ENCODE measurements at places on chromosomes 4 and X. TPM values are rescaled to one million over a fixed set of nuclear protein-coding genes. Genes with fewer than 3 reads are reported as not detected.

DNA sequence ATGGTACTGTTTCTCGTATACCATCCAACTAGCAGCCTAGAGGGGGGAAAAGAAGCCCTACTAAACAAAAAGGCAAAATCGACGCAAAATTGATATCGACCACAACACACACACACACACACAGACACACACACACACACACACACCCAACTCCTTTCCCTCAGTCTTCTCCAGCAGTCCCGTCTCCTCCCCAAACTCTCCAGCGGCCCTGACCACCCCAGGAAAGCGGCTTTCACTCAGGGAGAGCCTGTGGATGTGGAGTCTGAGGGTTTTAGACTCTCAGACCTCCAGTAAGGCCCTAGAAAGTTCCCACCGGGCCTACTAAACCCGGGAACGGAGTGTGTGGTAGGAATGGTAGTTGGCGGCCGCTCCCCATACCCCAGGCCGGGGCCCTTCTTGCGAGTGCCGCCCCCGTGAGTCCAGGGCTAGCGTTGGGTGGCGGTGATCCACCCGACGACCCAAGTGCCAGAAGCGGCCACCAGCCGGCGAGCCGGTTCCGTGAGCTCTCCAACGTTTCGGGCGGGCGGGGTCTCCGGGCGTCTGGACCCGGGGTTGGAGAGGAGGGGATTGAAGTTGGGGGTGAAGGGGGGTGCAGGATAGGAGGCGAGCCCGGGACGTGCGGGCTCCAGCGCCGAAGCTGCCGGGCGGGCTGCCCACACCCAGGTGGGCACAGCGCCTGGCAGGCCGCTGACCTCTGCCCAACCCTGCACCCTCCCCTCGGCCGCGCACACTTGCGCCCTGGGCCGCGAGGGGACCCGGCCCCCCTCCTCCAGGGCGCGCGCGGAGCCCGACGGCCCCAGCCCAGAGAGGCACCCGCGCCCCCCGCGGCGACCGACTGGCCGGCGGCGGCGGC lies 13.7 kb downstream of the ARX start:
- no peak overlapping the region for H3K27ac ChIP-seq
- H3K36me3 ChIP-seq = no peaks in the 10 kb centered on the region
- DNase-seq = no peak

DNA sequence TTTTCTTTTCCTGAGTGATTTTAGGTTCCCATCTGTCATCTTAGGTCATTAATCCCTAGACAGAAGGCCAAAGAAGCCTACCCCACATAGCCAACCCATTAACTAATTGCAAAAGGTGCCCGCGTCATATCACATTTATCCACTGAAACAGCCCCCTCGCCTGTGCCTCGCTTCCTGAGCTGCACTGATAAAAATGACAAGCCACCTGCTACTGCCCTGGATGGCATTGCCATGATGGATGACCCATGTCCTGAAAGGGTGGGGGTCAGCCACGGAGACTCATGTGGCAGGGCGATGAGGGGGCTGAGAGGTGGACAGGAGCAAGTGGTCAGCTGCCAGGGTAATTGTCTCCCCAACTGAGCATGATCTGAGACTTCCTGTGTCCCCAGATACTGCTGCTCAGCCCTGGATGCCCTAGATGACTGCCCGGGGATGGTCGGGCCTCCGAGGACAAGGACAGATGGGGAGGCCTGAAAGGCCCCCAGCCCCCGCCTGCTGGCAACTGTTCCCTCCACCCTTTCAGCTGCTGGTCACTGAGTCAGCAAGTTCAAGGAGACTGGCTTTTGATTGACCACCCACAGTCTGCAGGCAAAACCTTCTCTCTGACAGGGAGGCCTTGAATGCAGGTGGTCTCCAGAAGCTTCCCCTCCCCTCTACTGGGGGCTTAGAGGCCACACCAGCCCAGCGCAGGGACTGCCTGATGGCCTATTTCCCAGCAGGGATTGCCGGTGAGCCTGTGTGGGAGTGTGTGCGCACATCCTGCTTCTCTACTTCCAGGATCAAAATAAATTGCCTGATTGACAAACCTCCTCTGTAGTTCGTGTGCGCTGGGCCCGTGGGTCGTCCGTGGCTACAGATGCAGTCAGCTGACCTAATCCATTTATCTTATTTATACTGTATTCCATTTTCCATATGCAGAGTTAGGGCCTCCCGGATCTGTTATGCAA lies 496.3 kb downstream of the BCOR start:
- H3K4me1 ChIP-seq = no peaks in the 10 kb centered on the region
- H3K27me3 ChIP-seq = no peaks in the 10 kb centered on the region
- no peak overlapping the region for H3K27ac ChIP-seq
- no peaks in the 10 kb centered on the region for H3K36me3 ChIP-seq

DNA sequence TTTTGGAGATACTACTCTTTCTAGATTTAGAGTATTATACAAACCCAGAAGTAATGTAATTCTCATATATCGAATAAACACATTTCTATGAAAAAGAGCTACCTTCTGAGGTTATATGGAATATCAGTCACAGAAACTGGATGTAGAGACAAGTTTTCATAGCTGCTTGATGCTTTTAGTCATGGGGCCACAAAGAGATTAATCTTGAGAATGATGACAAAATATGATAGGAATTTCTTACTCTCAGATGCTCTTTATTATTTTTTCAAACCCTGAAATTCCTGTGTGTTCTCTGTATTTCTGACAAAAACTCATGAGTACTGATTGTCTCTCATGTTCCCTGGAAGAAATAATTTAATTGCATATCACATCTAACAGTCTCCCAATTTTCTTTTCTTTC lies 662.5 kb downstream of the RAPGEF2 start:
- peak overlapping the region; percentile 29 for H3K27ac ChIP-seq
- H3K27me3 ChIP-seq = no peaks in the 10 kb centered on the region
- no peaks in the 10 kb centered on the region for H3K36me3 ChIP-seq
- peak; percentile 61 for DNase-seq

GRCh38 chr4:73776321-73776729 lies 36.0 kb downstream of the CXCL8 start:
- no peak overlapping the region for H3K27ac ChIP-seq
- H3K4me1 ChIP-seq = peaks cover 13% of the 10 kb centered on the region
- no peaks in the 10 kb centered on the region for H3K27me3 ChIP-seq
- peak; percentile 90 for DNase-seq

DNA sequence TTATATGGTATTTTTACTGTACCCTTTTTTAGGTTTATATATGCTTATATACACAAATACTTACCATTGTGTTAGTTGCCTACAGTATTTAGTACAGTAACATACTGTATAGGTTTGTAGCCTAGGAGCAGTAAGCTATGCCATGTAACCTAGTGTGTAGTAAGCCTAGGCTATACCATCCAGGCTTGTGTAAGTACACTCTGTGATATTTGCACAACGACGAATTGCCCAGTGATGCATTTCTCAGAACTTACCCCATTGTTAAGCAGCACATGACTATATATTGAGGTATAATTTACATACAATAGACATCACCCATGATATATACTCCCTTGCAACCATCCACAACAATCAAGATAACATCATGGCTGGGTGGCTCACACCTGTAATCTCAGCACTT lies 40.1 kb downstream of the STAG2 start:
- no peaks in the 10 kb centered on the region for H3K36me3 ChIP-seq
- H3K27ac ChIP-seq = no peak overlapping the region
- H3K4me1 ChIP-seq = no peaks in the 10 kb centered on the region
- no peaks in the 10 kb centered on the region for H3K27me3 ChIP-seq

VBP1 gene
- 52.3 TPM for total RNA-seq

ARHGEF6 gene
- total RNA-seq = 6.1 TPM

DNA sequence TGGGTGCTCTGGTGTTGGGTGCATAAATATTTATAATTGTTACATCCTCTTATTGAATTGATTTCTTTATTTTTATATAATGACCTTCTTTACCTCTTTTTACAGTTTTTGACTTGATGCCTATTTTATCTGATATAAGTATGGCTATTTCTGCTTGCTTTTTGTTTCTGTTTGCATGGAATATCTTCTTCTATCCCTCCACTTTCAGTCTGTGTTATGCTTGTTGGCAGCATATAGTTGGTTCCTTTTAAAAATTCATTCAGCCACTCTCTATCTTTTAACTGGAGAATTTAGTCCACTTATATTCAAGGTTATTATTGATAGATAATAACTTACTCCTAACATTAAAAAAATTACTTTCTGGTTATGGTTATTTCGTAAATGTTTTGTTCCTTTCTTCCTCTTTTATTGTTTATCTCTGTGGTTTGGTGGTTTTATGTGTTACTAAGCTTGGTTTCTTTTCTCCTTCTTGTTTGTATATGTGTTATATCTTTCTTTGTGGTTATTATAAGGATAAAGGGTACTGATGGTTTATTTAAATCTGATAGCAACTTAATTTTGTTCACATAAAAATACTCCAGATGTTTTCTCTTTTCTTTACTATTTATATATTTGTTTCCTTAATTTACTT lies 69.5 kb downstream of the IL15 start:
- H3K4me3 ChIP-seq = no peak overlapping the region
- H3K4me1 ChIP-seq = no peaks in the 10 kb centered on the region
- no peak overlapping the region for H3K27ac ChIP-seq

TMEM35A gene
- 0.89 TPM for total RNA-seq

GRCh38 chr4:44532851-44533250 lies 84.2 kb upstream of the KCTD8 start:
- no peaks in the 10 kb centered on the region for H3K36me3 ChIP-seq
- H3K27me3 ChIP-seq = no peaks in the 10 kb centered on the region
- H3K4me3 ChIP-seq = no peak overlapping the region
- no peak for DNase-seq
- no peaks in the 10 kb centered on the region for H3K4me1 ChIP-seq

PF4V1 gene
- total RNA-seq = not detected

DNA sequence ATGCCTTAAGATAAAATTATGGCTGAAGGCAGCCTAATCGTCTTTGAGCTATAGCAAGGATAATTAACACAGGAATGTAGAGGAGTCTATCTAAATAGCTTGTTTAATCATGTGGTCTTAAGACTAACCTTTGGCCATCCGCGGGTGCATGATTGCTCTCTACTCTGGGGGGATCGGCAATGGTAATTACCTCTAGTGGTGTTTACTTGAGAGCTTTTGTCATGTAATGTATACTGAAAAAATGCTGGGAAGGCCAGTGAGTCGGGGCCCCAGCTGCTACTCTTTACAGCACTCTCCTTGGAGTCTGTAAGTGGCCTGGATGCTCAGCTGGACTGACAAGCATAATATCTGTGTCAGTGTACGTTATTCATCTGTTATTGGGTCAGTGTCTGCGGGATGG lies 65.5 kb upstream of the GNPDA2 start:
- no peaks in the 10 kb centered on the region for H3K36me3 ChIP-seq
- no peak for DNase-seq
- H3K27me3 ChIP-seq = no peaks in the 10 kb centered on the region
- H3K4me1 ChIP-seq = no peaks in the 10 kb centered on the region
- no peak overlapping the region for H3K4me3 ChIP-seq

REELD1 gene
- not detected for total RNA-seq

NLGN4X gene
- total RNA-seq = 11.5 TPM

CCDC158 gene
- total RNA-seq = not detected

CPZ gene
- 6.3 TPM for total RNA-seq

GRCh38 chr4:152307669-152308068 lies 228.2 kb downstream of the FBXW7 start:
- no peak overlapping the region for H3K4me3 ChIP-seq
- peaks cover 11% of the 10 kb centered on the region for H3K4me1 ChIP-seq
- H3K27me3 ChIP-seq = peaks cover 31% of the 10 kb centered on the region
- no peak for DNase-seq
- no peaks in the 10 kb centered on the region for H3K36me3 ChIP-seq

- DNase-seq = no peak
- H3K27ac ChIP-seq = peak within 1 kb of the TSS; percentile 42
- H3K4me3 ChIP-seq = peak within 1 kb of the TSS; percentile 76
- H3K27me3 ChIP-seq = no peaks in the 10 kb centered on the region
- H3K4me1 ChIP-seq = no peaks in the 10 kb centered on the region
Observed at GRCh38 chrX:55489314-55490009, at the start of gene USP51. TSS of gene USP51 (minus strand) at chrX:55489848. CDS start at chrX:55488939, 909 bp downstream.

MAGEB17 gene
- total RNA-seq = not detected

- no peak for DNase-seq
- no peak overlapping the region for H3K4me3 ChIP-seq
- no peaks in the 10 kb centered on the region for H3K27me3 ChIP-seq
Observed at GRCh38 chrX:18017411-18017810, 156.3 kb upstream of the RAI2 start.

DNA sequence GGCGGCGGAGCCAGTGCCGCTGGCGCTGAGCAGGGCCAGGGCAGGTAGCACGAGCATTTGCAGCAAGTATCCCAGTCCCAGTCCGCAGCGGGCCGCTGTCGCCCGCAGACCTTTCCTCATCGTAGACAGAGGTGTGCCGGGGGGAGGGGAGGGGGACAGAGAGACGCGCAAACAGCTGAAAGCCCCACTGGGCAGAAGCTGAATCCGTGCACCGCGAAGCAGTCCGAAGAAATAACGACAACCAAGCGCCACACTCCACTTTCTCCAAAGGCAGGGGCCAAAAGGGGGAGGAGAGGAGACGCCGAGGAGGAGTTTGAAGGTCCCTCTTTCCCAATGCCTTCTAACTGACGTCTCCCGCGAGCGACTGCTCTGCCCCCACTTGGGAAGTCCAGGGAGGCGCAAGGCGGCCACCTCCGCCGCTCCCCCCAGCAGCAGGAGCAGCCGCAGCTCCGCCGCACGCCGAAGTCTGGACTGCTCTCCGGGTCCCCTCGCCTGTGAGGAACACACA lies at the start of gene UNC5C:
Gene UNC5C (minus strand): TSS at position 236 of the 508 bp plus-strand sequence.
- H3K4me3 ChIP-seq = peak within 1 kb of the TSS; percentile 80
- H3K4me1 ChIP-seq = peaks cover 5% of the 10 kb centered on the region
- peaks cover 3% of the 10 kb centered on the region for H3K27me3 ChIP-seq
- H3K36me3 ChIP-seq = no peaks in the 10 kb centered on the region

DNA sequence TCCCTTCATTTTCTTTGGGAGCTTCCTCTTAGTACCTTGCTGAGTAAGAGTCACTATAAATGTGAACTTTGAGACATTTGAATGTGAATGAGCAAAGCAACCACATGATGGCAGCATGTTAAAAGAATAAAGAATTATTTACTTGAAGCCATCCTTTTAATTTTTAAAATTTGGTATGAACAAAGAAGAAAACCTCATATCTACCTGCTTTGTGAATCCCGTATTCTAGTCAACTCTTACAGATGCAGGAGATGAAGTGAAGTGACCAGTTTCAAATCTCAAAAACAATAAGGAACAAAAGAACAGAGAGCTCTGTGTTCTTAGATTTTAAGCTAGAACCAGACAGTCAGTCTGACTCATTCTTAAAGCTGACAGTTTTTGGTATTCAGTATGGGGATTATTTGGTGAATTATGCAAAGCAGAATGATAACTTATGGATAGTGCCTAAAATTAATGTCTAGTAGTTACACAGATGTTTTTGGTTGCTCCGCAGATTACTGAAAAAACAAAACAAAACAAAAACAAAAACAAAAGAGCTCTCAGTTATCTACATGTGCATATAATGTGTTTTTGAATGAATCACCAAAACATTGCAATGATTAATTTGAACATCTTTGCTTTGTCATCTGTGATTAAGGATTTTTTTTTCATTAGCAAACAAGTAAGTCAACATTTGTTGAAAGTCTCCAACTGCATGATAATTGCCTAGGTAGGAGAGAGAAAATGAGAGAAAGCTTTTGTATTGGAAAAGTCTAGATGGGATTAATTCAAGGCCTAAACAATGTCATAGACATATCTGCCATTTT lies 48.2 kb upstream of the H2AZ1 start:
- no peaks in the 10 kb centered on the region for H3K36me3 ChIP-seq
- H3K4me3 ChIP-seq = no peak overlapping the region
- H3K27me3 ChIP-seq = no peaks in the 10 kb centered on the region
- peak overlapping the region; percentile 35 for H3K27ac ChIP-seq
- no peaks in the 10 kb centered on the region for H3K4me1 ChIP-seq
- DNase-seq = peak; percentile 38
